Stimulated activated CD8-positive, alpha-beta memory T cell treated with anti-CD3 and anti-CD28 coated beads, Interleukin-4, amount 100 ng/mL, for 4 hours (primary cell): ENCODE measurements at places on chromosomes 16 and 17.

GRCh38 chr17:59811209-59811608, 81.5 kb downstream of the TUBD1 start:
- DNase-seq = no peak

DNA sequence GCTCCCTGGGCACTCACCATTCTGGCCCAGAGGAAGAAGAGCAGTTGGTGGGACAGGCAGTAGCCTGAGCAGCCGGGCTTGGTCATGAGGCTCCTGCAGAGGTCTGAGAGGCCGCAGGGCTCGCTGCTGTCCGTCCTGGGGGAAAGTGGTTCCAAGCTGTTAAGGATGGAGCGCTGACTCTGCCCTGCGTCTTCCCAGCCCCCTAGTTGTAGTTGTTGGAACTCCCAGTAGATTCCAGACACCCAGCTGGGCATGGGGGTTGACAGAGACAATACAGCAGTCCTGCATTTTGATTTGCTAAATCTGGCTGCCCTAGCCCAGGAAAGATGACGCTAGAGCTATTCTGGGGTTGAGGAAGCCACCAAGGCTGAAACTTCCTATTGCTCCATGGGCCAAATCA, 7.3 kb downstream of the C16orf89 start:
- no peak for DNase-seq

- no peak for DNase-seq
Observed at GRCh38 chr16:50696575-50697420, 3.4 kb downstream of the NOD2 start.

DNA sequence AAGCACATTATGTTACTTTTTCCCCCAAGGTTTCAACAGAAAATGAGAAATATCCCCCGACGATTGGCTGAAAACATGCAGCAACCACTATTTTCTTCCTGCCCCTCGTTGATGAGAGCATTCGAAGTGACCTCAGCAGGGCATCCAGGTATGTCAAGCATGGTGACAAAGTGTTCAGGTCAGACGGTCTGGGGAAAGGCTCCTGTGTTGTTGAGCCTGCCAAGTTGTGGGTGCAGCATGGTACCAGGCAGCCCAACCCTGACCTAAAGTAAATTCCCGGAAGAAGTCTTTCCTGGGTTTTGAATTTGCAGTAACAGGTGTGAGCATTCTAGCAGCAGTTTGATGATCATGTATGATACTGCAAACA, 51.7 kb upstream of the SEC14L1 start:
- DNase-seq = no peak

GRCh38 chr17:55144518-55144917, 120.2 kb upstream of the HLF start:
- DNase-seq = no peak

DNA sequence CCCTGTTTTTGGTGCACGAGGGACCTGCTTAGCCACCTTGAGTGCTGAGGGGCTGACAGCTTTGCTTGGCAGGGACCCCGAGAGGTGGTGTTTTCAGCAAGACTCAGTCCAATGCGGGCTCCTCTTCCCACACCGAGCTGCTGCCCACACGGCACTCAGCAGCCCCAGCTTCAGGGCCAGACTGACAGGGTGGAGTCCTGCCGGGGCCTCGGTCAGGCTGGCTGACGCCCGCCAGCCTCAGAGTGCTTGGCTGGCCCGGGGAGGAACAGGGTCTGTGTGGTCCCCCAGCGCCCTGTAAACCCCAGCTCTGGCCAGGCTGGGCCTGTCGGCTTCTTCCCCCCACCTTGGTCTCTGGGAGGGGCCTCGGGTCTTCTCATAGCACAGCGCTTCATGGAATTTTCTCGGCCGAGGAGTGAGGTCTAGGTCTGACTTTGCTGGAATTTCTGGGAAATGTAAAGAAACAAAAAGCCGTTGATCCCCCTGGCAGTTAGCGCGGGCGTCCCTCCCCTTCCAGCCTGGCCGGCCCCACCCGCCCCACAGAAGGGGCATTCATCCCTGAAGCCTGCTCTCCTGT, 2.6 kb downstream of the SOX8 start:
- no peak for DNase-seq

DNA sequence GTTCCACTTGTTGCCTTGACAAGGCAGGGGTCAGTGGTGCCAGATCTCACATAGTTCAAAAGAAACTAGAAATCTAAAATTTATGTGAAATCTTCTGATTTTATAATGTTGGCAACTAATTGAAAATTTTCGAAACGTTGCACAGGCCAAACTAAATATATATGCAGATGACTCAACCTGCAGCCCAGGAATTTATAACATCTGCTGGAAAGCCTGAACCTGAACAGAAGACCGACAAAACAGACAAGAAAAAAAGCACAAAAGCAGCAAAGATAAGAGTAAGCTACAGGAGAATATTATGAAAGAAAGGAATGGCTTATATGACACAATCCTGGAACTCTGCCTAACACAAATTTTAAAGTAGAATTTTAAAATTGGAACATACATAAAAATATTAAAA, 207.6 kb downstream of the CEP112 start:
- no peak for DNase-seq

DNA sequence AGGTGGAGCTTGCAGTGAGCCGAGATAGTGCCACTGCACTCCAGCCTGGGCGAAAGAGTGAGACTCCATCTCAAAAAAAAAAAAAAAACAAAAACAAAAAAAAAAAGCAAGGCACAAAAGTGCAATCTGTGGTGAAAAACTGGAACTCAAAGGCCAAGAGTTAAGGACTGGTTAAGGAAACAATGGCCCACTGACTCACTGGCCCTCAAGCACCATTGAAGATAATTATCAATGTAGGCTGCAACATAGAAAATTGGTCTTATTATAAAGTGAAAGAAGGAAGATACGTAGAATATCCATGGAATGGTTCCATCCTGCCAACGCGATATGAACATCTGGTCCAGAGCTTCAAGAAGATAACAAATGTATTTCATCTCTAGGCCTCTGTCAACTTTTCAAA, 444.2 kb downstream of the SOX9 start:
- DNase-seq = no peak

DNA sequence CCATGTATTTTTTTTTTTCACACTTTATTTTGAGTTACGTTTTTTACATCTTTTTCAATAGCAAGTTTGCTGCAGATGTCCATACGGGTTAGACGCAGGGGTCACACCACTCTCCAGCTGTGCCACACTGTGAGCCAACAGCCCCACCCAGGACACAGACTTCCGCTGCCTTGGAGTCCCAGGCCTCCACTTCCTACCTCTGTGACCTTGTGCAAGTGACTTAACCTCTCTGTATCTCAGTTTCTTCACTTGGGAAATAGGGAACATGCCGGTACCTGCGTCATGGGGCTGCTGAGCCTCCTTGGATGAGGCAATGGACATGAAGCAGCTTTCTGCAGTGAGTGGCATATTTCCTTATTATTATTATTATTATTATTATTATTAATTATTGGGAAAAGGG, 3.3 kb upstream of the PITPNA start:
- DNase-seq = no peak

DNA sequence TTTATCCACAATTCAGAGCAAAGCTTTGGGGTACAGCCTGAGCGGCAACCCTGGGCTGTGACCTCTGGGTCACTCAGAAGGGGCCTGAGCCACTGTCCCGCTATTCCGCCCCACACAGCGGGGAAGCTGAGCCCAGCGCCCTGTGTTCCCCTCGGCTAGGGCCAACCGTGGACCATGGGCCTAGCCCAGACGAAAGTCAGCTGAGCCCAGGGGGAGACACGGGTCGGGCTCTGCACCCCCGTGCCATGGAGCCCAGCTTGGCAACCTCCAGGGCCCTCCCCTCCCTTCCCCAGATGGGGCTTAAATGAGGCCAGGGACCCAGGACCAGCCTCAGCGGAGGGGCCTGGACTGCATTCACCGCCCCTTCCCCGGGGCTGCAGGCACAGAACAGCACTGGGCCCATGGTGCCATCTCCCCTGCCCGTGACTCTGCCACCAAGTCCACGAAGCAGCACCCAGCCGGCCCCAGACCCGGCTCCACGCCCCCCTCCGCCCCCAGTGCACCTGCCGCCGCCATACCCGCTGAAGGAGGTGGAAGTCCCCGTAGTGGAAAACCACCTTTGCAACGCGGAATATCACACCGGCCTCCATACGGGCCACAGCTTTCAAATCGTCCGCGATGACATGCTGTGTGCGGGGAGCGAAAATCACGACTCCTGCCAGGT, 1.8 kb downstream of the TPSD1 start:
- no peak for DNase-seq

DNA sequence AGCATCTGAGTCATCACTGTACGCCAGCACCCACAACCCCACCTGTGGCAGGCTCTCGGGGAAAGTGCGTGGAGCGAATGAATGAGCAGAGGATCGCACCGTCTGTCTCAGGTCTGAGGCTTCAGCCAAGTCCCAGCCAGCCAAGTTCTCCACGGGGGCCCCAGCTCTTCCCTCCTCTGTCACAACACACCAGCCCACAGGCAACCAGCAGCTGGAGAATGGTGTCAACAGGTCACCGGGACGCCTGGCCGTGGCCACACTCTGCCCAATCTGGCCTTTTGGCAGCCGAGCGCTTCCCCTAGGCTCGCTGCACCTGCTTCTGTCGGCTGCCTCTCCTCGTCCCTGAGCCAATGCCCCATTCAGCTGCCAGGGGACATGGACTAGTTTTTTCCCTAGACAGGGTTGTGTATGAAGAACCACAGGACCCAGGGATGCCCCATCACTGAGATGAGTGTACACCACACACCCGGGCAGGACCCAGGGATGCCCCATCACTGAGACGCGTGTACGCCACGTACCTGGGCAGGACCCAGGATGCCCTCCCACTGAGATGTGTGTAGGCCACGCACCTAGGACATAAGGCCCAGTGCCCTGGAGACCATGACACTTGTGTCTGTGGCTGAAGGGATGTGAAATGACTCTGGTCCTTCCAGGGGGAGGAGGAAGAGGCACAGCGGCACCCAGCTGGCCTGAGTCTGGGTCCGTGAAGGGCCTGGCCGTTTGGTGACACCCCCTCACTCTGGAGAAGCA, 52.8 kb downstream of the ABR start:
- DNase-seq = no peak

GRCh38 chr17:35801583-35802224, 6.3 kb upstream of the MMP28 start:
- no peak for DNase-seq

GRCh38 chr16:67943619-67944504, at the start of gene LCAT:
Gene LCAT (minus strand): TSS chr16:67944120. CDS start chr16:67944101, 19 bp downstream.
- no peak for DNase-seq

- no peak for DNase-seq
Observed at GRCh38 chr16:70161350-70161749, 12.2 kb upstream of the CLEC18C start.

- no peak for DNase-seq
Observed at GRCh38 chr17:19263641-19264051, 26.5 kb downstream of the EPN2 start.

DNA sequence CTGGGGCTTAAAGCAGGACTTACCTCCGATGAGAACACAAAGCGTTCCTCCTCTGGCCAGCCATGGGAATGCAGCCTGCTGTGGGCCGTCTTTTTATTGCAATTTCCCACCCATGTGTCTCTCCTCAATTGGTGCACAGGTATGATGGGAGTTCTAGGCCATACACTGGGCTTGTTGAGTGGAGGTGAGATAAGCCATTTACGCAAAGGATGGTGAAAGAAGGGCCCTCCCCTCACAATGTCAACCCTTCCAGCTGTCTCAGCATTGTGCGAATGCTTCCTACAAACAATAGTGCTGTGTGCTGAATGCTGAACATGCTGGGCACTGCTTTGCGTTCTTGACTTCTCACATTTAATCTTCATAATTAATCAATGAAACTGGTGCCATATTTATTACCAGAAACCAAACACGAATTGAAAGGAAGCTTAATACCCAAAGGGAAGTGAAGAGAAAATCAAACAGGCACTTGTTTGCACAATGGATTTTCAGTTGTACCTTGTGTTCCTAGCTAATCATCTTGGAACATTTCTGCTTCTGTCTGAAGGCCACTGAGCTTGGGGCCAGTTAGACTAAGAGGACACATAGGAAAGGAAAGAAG, at the start of gene GP2:
Gene GP2 (minus strand): TSS at position 70 of the 598 bp plus-strand sequence. CDS start 1,082 bp downstream, outside the sequence.
- DNase-seq = no peak

DNA sequence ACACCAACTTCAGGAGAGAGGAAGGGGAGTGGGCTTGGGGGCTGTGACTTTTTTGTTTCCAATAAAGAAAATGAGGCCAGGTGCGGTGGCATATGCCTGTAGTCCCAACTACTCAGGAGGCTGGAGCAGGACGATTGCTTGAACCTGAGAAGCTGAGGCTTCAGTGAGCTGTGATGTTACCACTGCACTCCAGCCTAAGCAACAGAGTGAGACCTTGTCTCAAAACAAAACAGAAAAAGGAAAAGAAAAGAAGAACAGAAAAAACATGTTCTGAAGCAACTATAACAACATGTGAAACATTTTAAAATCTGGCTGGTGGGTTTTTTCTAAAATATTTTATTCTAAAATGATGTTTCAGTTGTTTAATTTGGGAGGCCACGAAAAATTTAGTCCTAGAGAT, 554.0 kb upstream of the ZFHX3 start:
- DNase-seq = no peak

GRCh38 chr17:142876-143784, 5.8 kb downstream of the SCGB1C2 start:
- DNase-seq = no peak

GRCh38 chr16:66382966-66383299, 16.4 kb downstream of the CDH5 start:
- DNase-seq = no peak

- DNase-seq = no peak
Observed at GRCh38 chr16:87542531-87543102, 49.8 kb upstream of the ZCCHC14 start.

DNA sequence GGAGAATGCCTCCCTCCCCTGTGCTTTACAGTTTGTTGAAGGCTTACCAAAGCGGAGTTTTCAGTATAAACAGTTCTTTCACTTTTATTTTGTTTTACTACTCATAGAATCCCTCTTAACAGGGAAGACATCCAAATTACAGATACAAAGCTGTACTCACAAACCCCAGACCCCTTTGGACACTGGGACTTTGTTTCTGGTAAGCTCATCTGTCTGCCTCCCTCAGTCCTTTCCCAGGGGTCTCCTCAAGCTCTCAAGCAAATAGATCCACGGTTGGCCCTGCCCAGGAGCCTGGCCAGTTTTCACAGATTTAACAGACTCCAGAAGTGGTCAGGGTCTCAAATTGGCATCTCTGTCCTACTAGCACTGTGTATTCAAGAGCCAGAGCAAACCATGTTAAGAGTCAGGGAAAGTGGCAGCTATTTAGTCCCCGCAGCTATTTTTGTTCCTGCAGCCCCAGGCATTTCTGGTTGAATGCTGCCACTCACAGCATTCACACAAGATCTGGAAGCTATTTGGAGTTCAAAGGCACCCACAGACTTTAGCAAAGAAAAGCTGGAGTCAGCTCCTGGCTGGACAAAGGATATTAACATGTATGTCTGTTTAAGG, 54.2 kb downstream of the TMEM100 start:
- no peak for DNase-seq

GRCh38 chr17:44221084-44221861, 1.8 kb upstream of the UBTF start:
- DNase-seq = no peak

- no peak for DNase-seq
Observed at GRCh38 chr16:84786605-84787262, 33.1 kb upstream of the CRISPLD2 start.
